ENCODE measurements at places on chromosomes 2 and 18.

- DNase-seq = no peak
These were observed 323.9 kb upstream of the TFPI start for GRCh38 chr2:187878112-187878511.

GRCh38 chr2:136766073-136766404 lies 694 bp downstream of the THSD7B start:
- DNase-seq = peak; percentile 10

DNA sequence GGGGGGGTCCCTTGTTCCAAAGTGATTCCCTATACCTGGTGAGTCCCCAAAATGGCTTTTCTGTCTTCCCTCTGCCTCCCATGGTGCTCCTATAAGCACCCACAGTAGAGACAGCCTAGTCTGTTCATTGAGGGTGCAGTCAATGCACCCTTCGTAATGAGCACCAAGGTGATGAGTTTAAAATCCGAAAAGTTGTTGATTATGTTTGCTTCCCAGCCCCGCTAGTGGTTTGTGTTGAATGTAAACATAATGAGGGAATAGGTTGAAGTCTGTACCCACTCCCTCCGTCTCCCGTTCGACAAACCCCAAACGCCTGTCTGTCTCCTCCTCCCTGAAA lies 2.3 kb downstream of the FOSL2 start:
- DNase-seq = no peak

DNA sequence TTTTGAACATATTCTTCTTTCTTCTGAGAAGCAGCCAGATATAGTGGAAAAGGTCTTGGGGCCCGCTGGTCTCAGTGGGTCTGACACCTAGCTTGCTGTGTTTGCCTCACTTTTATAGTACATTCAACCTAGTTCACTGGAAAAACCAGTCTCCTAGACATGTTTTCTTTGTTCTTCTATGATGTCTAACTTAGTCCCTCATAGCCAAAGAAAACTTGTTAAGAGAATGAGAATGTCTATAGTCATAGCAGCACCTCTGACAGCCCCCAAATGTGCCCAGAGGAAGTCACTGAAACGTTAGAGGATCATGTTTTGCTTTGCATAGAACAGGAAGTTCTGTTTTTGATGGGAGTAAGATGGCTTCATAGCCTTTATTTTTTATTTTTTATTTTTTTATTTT lies 40.3 kb downstream of the TNFRSF11A start:
- no peak for DNase-seq

DNA sequence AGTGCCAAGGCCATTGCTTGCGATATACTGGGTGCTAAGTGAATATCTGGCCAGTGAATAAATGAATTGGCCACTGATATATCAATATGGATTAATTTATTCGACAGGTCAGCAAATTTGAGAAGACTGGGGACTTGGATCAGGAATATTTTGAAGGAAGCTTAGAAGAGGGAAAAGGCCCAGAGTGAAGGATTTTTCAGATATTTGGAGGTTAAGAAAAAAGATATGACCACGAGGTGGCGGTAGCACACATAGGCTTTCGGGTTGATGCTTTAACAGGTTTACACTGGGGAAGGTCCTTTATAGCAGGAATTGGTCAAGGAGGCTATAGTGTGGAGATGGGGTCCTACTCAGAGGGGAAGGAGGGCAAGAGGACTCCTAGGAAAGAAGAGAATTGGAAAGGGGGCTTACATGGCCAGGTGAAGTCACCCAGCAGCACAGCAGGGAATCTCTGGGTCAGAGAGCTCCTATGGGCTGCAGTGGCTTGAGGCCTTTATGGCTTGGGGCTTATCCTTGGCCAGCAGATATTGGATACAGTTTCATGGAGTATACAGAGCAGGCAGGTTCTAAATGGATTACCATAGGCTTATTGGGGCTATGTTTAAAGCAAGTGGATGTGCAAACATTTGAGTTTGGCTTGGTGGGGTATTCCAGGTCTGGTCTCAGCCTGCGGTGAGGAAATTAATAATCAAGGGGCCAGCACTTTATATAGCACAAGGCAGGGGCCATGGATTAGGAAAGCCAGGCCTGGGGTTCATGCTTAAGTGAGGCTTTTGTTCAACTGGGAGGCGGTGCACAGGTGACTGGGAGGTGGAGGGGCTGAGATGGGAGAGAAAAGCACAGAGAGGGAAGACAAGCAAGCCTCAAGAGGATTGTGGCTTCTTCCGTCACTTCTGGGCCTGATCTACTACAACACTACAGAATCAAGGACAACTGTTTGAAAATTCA lies 9.7 kb downstream of the IL1RN start:
- DNase-seq = peak; percentile 66

GRCh38 chr18:73688851-73689711 lies 458.6 kb downstream of the FBXO15 start:
- peak; percentile 16 for DNase-seq

DNA sequence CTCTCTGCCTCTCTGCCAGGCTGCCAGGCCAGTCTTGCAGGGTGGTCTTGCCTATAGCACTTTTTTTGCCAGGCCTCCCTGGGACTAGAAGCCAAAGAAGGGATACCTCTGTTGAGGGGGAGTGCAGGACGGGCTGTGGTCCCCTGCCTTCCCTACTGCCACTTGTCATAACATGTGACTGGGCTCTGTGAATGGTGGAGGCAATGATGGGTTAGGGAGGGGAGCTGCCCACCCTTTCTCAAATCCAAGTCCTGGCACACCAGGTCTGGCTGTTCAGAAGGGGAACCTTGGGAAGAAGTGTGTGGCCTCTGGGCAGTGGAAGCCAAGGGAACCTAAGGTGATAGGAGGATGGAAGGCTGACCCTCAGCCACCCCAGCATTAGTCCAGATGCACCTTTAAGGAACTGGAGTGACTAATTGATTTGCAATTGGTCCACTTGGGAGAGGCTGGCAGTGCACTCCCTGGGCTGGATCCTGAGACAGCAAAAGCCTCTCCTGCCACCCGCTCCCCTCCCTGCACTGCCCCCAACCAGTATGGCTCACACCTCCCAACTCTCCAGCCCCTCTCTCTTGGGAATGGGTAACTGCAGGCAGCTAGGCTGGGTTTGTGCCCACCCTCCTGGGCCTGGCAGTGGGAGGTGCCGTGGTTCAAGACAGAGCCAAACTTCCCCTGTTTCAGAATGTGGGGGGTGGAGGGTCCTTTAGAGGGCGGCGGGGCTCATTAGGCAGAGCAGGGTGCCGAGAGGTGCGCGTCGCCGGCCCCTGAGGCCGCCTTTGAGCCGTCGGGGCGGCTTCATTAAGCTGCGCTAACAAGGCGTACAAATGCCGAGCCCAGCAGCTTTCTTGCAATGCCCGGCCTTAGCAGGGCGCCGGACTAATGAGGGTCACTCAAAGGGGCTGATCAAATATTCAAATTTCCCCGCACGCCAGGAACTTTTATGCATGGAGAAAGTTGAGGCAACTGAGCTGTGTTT lies 4.5 kb upstream of the SIX3 start:
- DNase-seq = no peak

DNA sequence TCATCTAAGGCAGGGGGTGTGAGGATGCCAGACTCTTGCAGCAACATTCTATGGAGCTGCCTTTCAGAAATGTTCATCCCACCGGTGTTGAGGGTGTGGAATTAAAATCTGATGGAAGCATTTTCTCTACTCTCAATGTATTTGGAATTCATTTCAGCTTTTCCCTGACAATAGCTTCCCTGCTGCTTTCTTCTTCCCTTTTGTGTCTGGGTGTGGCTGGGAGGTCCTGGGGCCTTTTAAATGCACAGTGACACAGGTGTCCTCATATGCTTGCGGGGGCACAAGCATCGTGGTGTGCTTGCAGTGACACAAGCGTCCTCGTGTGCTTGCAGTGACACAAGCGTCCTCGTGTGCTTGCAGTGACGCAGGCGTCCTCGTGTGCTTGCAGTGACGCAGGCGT lies 43.4 kb upstream of the ASB18 start:
- no peak for DNase-seq

- peak; percentile 95 for DNase-seq
These were observed at the start of gene ARL4C for GRCh38 chr2:234496835-234497593. Gene ARL4C (minus strand): TSS chr2:234497081. CDS start chr2:234496586, 495 bp downstream.

- DNase-seq = no peak
These were observed 105.7 kb upstream of the MGAT5 start for GRCh38 chr2:134148172-134148571.

DNA sequence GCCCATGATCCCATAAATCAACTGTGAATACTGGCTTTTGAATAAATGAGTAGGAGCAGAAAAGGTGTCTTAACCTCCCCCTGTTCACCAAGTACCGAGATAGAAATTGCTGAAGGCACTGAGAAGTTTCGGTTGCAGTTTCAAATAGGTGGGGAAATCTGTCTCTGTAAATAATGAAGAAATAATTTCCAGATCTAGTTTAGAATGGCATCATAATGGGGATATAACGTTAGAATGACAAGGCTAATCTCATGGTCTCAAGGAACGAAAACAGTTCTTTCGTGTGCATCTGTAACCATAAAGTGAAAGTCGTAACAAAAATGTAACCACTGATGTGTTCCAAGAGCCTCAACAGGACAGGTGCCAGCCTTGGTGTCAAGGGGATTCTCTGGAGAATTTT lies 49.9 kb upstream of the TMEM18 start:
- DNase-seq = no peak

DNA sequence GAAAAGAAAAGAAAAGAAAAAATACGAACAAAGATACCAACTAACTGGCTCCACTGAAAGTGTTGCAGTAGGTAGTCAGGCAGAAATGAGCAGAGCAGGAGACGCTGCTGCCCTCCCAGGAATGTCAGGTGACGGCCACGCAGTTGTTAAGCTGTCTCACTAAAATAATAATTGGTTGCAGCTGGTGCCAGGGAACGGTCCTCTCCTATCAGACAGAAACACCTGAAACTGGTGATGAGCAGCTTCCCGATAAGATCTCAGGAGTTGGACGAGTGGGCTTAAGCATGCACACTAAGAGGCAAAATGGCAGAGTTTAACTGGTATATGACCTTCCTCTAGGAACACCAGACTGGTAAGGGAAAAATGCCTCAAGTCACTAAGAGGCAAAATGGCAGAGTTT lies 611.1 kb downstream of the ZEB2 start:
- no peak for DNase-seq

GRCh38 chr18:80254971-80255500 lies 7.7 kb upstream of the PARD6G start:
- DNase-seq = peak; percentile 11

DNA sequence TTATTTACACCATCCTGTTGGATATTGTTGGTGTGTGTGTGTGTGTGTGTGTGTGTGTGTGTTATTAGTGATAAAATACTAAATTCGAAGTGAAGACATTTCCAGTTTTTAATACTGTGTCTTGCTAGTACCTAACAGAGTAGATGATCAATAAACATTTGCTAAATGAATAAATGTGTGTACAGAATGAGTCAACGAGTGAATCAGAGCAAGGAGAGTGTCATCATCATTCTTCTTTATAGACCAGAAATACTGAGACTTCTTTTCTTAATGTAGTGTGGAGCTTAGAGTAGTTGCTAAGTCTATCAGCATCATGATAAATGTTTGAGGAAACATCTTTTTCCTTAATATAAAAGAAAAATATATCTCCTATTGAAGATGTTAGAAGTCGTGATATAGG lies 169.7 kb upstream of the SATB2 start:
- DNase-seq = no peak

GRCh38 chr18:48051945-48052840 lies 121.7 kb upstream of the SMAD2 start:
- no peak for DNase-seq

GRCh38 chr18:70936160-70936559 lies 647.3 kb downstream of the SOCS6 start:
- DNase-seq = no peak

GRCh38 chr2:181419129-181419855 lies 37.9 kb upstream of the ITGA4 start:
- DNase-seq = no peak

- DNase-seq = no peak
These were observed 209.6 kb upstream of the SLC39A10 start for GRCh38 chr2:195447323-195447975.

- DNase-seq = no peak
These were observed 16.7 kb upstream of the MSGN1 start for GRCh38 chr2:17799301-17800120.

GRCh38 chr2:215405722-215406581 lies 29.9 kb downstream of the FN1 start:
- DNase-seq = no peak

- DNase-seq = no peak
These were observed 319.8 kb upstream of the GULP1 start for GRCh38 chr2:187971893-187972292.

DNA sequence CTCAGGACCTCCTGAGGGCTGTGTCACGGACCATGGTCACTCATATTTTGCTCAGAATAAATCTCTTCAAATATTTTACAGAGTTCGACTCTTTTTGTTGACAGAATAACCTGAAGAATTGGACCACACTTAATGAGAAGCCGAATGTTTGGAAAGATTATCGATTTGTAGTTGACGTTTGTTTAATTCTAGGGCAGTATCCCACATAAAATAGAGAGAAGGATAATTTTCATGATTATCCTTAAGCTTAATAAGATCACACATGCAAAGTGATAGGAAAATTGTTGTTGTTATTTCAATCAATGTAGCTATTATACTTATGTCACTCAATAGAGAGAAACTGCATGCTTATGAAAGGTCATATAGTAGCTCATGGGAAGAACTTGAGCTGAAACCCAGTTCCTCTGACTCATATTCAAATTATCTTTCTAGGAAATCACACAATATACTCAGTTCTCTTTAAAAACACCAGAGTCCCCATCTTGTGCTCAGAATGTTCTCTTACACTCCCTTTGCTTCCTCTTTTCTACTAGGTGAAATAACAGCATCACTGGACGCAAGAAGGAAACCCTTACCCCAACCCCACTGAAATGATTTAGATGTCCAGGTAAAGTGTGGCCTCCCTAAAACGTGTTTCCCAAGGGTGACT lies 982.1 kb downstream of the TSN start:
- DNase-seq = no peak

DNA sequence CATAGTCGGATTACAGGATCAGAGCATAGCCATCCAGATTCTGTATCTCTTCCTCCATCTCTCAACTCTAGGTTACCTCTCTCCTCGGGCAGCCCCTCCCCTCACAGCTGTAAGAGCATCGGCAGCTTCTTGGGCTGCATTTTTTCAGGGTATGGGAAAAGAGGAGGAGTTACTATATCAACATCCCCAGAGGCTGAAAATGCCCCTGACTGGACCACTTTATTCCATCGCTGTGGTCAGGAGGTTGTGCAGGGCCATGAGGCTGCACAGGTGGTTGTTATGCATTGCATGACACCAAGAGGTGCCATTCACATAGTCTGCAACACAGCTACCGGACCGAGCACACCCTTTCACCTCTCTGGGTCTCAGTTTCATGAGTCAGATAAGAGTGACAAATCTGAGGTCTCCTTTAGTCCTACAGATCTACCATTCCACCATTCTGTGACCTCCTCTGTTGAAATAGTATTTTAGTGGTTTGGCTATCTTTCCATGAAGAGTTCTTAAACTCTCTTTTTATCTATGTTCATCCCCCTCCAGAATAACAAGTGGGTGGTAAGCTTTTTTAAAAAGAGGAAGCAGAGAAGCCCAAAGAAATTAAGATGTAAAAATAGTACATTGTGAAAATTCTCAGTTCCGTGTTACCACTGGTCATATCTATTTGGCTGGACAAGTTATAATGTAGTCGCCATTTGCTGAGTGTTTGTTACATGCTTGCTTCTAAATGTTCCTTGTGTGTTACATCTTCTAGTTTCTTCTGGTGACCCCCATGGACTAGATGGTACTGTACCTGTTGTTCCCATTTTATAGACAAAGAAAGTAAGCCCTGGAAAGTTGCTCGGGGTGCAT lies 56.6 kb upstream of the SLC1A4 start:
- DNase-seq = no peak

- DNase-seq = no peak
These were observed 21.9 kb downstream of the CRACDL start for GRCh38 chr2:98913916-98914712.
